ENCODE measurements at places on chromosomes 4 and X.

DNA sequence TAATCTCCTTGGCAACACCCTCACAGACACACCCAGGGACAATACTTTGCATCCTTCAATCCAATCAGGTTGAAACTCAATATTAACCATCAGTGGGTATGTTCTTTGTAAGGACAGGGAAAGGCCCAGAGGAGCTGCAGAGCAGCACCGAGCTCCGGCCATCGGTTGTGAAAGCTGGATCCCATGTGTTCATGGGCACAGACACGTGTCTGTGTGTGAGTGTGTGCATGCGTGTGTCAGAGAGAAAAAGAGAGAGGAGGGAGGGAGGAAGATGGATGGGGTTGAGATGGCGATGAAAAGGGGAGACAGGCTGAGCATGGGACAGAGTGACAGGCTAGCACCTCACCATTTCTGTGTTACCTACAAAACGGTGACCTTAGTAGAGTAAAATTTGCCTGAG is 6.8 kb upstream of the BEND2 start:
- DNase-seq = no peak

DNA sequence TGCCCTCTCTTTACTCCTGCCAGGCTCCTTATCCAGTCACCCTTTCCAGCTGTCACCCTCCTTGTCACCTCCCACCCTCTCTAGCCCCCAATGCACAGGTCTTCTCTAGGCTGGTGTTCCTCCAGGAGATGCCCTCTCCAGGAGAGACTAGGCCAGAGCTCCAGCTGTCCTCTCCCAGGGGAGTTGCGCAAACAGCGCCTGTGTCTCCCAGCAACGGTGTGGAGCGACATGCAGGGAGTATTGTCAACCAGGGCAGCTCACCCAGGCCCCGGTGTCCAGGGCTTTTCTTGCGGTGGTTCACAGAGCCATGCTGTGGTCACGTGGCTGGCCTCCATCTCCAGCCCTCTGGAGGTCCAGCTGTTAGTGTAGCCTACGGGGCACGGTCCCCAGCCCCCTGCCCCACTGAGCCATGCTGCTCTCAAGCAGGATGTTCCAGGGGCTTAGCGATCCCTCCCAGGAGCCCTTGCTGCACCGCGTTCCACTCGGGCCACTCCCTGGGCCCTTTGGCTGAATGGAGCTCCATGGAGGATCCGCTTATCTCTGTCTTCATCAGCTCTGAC is 34.8 kb downstream of the CCNQ start:
- DNase-seq = no peak

- DNase-seq = no peak
These were observed 71.7 kb downstream of the NYX start for GRCh38 chrX:41518841-41519220.

DNA sequence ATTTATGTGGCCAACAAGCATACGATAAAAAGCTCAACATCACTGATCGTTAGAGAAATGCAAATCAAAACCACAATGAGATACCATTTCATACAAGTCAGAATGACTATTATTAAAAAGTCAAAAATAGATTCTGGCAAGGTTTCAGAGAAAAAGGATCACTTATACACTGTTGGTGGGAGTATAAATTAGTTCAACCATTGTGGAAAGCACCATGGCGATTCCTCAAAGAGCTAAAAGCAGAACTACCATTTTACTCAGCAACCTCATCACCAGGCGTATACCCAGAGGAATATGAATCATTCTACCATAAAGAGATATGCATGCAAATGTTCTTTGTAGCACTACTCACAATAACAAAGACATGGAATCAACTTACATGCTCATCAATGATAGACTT is 478.7 kb upstream of the GALNTL6 start:
- no peak for DNase-seq

DNA sequence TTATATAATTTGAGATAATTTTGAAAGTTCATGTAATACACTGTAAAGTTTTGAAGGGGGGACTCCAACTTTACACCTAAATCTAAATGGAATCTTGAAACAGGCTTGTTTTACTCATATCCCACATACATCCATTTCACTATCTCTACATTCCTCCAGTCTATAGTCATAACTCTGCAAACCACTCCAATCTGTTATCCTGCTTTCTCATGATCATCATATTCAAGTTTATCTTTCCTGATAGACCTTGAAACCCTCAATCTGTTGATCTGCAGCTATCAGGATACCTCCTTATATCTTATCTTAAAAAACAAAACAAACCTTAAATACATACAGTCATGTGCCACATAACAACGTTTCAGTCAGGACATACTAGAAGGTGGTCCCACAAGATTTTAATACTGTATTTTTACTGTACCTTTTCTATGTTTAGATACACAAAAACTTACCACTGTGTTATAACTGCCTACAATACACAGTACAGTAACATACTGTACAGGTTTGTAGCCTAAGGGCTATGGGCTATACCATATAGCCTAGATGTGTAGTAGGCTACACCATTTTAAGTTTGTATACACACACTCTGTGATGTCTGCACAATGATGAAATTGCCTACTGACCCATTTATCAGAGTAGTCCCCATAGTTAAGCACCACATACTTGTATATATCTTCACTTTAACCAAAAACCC is 14.0 kb downstream of the CHIC2 start:
- no peak for DNase-seq

- no peak for DNase-seq
These were observed 2.5 kb downstream of the DCK start for GRCh38 chr4:70996018-70996360.

All from stimulated activated CD8-positive, alpha-beta memory T cell treated with anti-CD3 and anti-CD28 coated beads, Interleukin-7, amount 100 ng/mL, for 1 hour (primary cell).